Stimulated activated naive CD4-positive, alpha-beta T cell (primary cell): ENCODE measurements at places on chromosomes 2 and 18.

GRCh38 chr2:239710953-239711861, 310.4 kb upstream of the HDAC4 start:
- DNase-seq = no peak

GRCh38 chr2:180991361-180991760, 11.0 kb downstream of the UBE2E3 start:
- DNase-seq = no peak

DNA sequence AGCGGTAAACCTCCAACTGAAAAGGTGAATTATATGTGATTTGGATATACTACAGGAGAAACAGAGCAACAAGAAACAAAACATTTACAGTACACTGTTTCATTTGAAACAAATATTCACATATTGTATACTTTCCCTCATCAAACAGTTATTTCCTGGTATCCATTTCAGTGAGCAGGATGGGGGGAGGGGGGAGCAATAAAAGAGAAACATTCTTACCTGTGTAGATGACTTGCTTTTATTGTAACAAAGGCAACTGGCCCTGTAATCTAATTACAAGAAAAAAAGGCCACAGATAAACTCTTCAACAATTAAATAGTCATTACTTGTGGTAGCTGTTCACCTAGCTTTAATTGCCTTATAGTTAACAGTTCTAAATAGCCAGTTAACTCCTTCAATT, 3.9 kb upstream of the PPP1CB start:
- DNase-seq = no peak

GRCh38 chr2:58081000-58081399, 34.4 kb downstream of the VRK2 start:
- no peak for DNase-seq

DNA sequence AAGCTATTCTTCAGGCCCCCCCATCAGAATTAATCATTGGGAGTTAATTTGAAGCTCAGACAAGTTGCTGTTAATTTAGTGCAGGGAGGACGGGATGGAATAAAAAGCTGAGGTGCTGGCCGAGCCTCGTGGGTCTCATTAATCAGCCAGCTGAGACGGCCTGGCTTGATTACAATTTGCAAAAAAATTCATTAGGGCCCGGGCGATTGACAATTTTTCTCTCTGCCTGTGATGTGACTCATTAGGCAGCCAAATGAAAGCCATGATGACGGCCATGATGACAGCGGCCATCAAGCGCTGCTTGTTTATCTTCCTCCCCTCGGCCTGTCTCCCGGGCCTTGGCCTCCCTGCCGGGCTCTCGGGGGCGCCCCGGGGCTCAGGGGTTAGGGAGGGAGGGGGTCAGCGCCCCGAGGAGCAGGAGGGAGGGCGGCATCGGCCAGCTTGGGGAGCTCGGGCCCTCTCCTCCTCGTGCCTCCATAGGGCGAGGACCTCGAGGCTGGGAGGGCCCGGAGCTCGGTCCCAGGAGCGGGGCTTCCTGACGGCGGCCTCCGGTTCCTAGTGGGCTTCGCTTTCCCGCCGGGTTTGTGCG, 5.2 kb downstream of the GBX2 start:
- DNase-seq = no peak

DNA sequence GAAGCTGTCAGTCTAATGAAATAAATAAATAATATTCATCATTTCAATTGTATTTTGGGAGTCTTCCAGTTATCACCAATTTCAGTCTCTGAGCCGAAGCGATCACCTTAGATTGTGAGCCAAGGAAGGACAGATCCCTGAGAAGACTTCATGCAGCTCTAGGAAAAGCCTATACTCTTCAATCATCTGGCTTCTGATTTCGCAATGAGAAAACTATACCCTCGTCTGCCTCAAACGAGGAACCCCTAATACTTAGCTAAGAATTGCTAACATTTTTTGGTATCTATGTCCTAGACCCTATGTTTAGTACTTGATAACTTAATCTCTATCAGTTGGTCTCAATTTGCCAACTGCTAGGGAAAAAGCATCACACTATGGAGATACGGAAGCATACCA, 4.5 kb upstream of the TTC27 start:
- no peak for DNase-seq

DNA sequence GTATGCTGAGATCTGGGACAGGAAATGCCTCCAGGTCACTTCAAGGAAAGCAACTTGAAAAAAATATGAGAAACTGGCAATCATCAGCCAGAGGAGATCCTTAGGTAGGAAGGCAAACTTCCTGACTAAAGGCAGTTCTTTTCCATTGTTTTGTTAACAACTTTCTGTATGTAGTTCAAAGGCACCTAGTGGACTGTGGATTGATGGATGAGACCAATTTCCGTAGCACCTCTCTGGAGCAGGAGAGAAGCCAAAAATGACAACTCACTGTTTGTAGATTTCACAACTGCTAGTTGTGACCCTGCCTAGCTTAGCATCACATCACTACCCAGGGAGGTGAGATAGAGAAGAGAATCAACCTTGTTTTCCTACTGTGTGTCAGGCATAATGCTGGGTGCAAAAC, 21.8 kb upstream of the NOSTRIN start:
- no peak for DNase-seq
